Activated CD8-positive, alpha-beta memory T cell treated with anti-CD3 and anti-CD28 coated beads, Interleukin-2, amount 10 ng/mL, durations not matched to agents 7 days and 5 days (primary cell): ENCODE measurements at places on chromosomes 3 and 15. TPM values are rescaled to one million over a fixed set of nuclear protein-coding genes. Genes with fewer than 3 reads are reported as not detected.

GRCh38 chr15:33858836-33859235 lies 109.5 kb upstream of the CHRM5 start:
- peaks cover 1% of the 10 kb centered on the region for H3K36me3 ChIP-seq
- no peak overlapping the region for H3K27ac ChIP-seq
- no peak overlapping the region for H3K4me3 ChIP-seq

- no peak for DNase-seq
- no peaks in the 10 kb centered on the region for H3K4me1 ChIP-seq
- H3K27ac ChIP-seq: no peak overlapping the region
- H3K27me3 ChIP-seq: no peaks in the 10 kb centered on the region
These were observed 4.9 kb downstream of the CALML4 start for GRCh38 chr15:68200016-68200861.

GRCh38 chr15:58686286-58686685 lies 63.2 kb downstream of the ADAM10 start:
- H3K4me3 ChIP-seq: no peak overlapping the region
- no peaks in the 10 kb centered on the region for H3K27me3 ChIP-seq
- H3K27ac ChIP-seq: no peak overlapping the region
- DNase-seq: no peak
- peaks cover 18% of the 10 kb centered on the region for H3K36me3 ChIP-seq

FOXB1 gene
- 1.2 TPM for total RNA-seq
